ENCODE measurements at places on chromosomes 7 and 10.

GRCh38 chr7:48114115-48114514 lies 25.1 kb downstream of the UPP1 start:
- DNase-seq = no peak

- DNase-seq = no peak
Measured at GRCh38 chr10:132467464-132468149, 70.0 kb upstream of the INPP5A start.

DNA sequence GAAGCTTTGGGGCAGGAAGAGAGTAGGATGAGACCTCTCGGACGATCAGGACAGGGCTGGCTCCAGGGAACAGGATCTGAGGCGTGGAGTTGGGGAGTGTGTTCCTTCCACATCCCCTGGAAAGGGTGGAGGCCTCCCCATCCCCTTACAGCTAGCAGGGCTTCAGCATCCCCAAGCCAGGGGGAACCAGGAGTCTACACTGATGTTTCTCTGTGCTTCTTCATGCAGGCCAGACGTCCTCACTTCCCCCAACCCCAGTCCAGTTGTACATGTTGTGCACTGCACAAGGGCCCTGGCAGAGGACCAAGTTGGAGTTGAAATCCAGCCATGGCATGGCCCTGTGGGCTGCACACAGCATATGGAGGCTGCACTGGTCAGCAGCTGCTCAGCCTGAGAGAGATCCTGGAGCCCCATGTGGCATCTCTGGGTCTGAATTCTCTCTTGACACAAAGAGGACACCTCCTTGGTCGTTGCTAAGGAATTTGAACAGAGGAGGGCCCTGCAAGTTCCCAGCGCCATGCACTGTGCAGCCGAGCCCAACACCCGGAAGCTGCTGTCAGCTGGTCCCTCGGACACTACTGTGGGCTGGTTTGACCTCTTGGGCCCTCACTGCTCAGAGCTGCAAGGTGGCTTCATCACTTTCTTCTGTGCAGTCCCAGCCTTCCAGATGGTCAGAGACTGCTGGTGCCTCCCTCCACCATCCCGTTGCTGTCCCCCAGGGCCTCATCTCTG lies 181.1 kb downstream of the DNAJB6 start:
- DNase-seq = no peak

- no peak for DNase-seq
Measured at GRCh38 chr10:128416231-128416630, 290.0 kb upstream of the MKI67 start.

DNA sequence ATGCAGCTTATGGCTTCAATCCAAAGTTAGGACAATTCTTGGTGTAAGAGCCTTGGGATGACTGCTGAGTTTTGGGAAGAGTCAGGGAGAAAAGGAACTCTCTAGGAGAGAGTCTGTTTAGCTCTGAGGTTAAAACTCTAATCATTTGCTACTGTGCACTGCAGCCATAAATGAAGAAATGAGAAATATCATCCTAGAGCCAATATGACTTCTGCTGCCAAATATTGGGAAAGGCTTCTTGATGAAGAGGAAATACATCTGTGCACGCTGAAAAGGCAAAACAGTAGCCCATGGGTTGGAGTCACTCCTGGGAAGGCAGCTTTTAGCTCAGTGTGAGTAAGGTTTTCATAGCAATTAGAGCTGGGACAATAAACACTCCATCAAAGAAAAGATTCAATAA lies 308.8 kb downstream of the SFMBT2 start:
- no peak for DNase-seq

- no peak for DNase-seq
Measured at GRCh38 chr7:157372300-157373232, 35.8 kb downstream of the DNAJB6 start.

DNA sequence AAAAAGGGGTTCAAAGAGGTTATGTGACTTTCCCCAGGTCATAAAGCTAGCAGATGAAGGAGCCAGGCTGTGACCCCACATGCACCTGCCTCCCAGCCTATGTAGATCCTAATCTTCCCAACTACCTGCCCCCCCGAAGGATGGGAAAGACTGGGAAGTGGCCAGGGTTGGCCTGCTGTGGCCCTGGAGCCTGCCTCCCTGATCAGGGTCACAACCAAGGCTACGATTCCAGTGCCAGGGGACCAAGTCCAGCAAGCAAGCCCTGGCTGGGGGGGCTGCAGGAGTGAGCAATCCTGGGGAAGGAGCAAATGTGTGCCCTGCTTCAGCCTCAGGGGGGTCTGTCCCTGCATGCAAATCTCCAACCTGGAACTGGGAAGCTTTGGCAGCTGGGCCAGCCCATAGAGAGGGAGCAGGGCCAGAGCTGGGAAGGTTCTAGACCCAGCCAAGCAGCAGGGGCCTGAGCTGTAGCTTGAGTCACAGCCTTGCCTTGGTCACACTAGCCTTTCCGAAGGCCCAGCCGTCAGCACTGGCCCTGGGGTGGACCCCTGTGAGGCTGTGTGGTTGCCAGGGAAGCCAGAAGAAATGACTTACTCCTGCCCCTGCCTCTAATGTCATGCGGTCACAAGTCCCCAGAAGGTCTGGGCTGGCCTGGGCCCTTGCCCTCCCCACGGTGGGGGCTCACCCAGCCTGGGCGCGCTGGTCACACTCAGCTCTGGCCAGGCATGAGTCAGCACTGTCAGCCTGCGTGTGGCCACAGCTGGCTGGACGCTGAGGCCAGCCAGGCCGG lies 96.4 kb upstream of the ZMIZ1 start:
- no peak for DNase-seq

DNA sequence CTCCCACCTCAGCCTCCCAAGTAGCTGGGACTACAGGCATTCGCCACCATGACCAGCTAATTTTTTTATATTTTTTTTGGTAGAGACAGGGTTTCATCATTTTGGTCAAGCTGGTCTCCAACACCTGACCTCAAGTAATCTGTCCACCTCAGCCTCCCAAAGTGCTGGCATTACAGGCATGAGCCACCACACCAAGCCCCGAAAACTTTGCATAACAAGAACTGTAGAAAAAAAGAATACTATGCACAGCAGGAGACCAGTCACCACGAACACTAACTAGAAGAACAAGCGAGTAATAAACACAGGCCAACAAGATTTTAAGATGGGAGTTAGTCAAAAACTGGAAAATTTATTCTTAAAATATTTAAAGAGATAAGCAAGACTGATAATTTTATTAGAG lies 447.0 kb downstream of the ETV1 start:
- no peak for DNase-seq

- no peak for DNase-seq
Measured at GRCh38 chr10:131099028-131099726, 212.3 kb downstream of the TCERG1L start.

DNA sequence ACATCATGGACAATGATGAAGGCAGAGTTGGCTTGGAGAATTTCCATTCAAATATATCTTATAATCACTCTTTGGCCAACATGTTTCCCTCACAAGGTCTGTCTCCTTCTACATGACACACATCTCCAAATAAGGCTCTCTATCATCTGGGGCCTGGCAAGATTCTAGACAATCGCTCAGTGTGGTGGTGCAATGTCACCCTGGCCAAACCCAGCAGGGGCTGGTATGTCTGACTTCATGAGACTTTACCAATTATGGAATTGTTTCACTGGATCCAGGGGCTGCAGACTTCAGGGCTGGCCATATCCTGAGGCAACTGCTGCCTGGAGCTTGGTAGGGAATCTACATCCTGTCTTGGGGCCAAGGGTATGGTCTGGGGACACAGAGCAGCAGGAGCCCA lies 319.0 kb downstream of the PLXNA4 start:
- no peak for DNase-seq

- no peak for DNase-seq
Measured at GRCh38 chr10:117431160-117431559, 55.9 kb upstream of the PDZD8 start.

DNA sequence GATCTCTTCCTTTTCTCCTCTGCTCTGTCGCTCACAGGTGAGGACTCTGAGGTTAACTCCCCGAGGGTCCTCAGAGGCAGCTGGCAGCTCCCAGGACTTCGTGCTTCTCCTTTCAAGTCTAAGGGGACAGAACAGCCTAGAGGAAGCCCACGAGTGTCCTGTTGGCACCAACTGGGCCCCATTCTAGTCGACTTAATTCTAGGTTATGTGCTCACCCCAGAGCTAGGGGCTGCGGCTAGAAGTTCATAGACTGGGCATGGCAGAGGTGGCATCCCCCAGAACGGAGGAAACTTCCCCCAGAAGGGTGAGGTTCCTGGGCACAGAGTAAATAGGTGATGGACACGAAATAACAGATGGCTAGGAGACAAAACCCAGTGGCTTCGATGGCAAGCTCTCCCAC lies 259.4 kb downstream of the TEX36 start:
- DNase-seq = no peak

- DNase-seq = no peak
Measured at GRCh38 chr10:86968271-86968993, at the start of gene ADIRF. TSS of gene ADIRF (plus strand) at chr10:86968482. CDS start at chr10:86968545, 63 bp downstream.

- DNase-seq = no peak
Measured at GRCh38 chr7:99420986-99421385, 12.2 kb downstream of the BUD31 start.

GRCh38 chr10:75000748-75001321 lies 110.6 kb upstream of the SAMD8 start:
- no peak for DNase-seq

DNA sequence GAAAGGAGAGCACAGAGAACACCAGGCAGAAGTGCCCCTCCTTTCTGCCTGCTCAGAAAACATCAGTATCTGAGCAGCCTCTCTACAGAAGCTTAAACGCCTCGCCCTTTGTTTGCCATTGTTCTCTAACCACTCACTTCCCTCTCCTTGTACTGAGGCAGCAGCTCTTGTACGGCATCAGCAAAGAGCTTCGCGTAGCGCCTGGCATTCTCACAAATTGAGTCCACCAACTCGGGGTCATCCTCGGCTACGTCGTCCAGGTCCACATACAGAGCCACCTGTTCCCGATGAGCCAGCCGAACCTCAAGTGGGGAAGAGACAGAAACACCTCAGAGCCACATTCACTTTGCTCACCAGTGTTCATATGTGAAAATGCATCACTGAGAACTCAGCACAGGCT lies 1.7 kb downstream of the MCM7 start:
- DNase-seq = no peak

- DNase-seq = no peak
Measured at GRCh38 chr10:61357687-61358086, 95.5 kb downstream of the TMEM26 start.

DNA sequence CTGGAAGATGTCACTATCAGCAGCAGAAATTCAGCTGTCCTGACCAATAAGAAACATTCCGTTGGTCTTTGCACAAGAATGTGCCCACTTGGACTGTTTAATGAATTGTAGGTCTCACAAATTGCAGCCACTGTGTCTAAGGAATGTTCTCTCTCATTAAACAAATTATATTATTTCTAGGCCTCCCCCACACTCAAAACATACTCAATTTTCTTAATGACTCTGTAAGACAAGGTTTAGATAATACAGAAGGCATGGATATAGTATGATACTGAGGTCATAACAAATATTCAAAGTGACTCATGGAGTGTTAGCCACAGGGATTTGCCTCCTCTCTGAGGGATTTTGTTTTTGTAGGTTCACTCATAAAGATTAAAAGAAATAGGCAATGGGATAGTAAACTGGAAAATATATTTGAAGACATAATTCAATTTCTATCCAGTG lies 197.5 kb downstream of the PTN start:
- DNase-seq = no peak

DNA sequence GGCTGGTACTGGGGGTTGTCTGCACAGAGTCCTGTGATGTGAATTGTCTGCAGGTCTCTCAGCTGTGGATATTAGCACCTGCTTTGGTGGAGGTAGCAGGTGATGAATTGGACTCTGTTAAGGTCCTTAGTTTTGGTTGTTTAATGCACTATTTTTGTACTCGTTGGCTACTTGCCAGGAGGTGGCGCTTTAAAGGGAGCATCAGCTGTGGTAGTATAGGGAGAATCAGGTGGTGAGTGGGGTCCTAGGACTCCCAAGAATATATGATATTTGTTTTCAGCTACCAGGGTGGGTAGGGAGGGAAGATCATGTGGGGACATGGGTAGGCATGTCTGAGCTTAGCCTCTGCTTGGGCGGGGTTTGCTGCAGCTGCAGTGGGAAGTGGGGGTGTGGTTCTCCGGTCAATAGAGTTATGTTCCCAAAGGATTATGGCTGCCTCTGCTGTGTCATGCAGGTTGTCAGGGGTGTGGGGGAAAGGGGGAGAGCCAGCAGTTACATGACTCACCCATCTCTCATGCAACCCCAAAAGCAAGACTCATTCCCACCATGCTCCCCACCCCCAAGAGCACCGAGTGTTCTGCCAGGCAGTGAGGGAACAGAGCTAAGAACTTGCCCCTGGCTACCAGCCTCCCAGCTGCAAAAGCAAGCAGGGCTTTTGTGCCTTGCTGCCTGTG lies 53.7 kb upstream of the ZNF273 start:
- DNase-seq = no peak
